NCI-H1105 (cell line): ENCODE measurements at places on chromosomes 5 and 9.

- no peak for DNase-seq
These were observed 306.4 kb upstream of the PANK3 start for GRCh38 chr5:168885324-168886120.

DNA sequence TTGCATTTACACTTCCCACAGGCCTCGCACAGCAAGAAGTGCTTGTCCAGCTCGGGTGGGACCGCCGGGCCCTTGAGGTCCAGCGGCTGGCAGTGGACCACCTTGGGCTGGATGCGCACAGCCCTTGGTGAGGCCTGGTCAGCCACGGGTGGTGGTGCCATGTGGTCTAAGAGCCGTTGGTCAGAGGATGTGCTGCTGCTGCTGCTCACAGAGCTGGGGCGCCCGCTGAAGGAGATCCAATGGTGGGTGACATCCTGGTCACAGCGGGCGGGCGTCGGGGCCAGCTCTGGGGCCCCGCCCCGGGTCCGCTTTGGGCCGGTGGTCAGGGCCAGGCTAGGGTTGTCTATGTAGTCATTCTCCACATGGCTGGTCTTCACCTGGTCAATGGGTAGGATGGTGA is 10.2 kb downstream of the SPRY4 start:
- no peak for DNase-seq

DNA sequence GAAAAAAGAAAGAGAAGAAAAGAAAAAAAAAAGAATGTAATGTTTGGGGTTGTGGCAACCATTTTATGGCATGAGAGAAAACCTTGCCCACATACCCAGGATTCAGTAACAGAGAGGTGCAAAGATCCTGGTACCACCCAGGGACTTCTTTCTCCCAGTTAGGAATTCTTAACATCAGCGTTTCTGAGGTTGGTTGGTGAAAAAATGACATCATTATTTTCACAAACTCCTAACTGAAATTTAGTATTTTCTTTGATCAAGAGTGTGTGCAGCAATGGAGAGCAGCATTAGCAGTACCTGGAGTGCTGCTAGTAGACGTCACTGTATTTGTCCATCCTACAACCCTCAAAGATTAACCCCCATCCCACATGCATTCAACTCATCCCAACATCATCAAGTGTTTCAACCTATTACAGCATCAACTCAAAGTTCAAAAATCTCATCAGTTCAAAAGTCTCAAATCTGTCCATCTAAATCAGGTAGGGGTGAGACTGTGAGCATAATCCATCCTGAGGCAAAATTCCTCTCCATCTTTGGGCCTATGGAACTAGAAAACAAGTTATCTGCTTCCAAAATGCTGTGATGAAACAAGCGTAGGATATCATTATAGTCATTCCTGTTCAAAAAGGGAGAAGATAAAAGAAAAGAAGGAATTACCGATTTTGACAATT is 60.1 kb upstream of the MSX2 start:
- no peak for DNase-seq

DNA sequence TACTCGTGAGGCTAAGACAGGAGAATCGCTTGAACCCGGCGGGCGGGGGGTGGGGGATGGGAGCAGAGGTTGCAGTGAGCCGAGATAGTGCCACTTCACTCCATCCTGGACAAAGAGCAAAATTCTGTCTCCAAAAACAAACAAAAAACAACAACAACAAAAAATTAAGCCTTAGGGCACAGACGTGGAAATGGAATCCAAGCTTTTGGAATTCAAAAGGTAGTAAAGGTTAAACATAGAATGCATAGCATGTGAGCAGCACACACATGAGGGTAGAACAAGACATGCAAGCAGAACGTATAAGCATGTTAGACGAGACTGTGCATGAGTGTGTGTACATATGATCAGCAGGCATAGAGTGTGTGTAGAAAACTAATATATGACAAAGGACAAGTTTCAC is 68.0 kb downstream of the PTBP3 start:
- no peak for DNase-seq

- DNase-seq: no peak
These were observed 133.3 kb upstream of the PPP1R2B start for GRCh38 chr5:156716591-156717380.

DNA sequence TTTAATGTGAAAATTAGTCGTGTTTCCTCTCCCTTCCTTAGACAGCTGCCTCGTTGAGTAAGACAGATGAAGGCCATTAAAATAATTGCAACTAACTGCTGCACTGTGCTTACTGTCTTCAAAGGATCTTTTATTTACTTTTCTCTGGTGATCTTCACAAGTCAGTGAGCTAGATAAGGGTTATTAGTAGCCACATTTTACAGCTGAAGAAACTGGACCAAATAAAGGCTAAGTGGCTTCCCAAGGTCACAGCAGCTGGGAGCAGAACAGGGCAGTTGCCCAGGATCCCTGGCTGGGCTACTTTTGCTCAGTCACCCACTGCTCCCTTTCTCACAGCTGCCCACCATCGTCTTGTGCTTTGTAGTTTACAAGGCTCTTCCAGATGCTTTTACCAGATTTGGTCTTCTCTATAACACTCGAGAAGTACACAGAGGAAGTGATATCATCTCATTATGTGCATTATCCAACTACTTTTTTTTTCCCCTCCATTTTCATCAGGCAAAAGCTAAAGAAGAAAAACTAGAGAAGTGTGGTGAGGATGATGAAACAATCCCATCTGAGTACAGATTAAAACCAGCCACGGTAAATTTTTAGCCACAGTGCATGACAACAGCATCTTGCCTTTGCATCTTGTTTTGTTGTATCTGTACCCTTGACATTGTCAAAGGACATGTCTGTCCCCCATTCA is 61.8 kb downstream of the ERAP1 start:
- DNase-seq: no peak

- DNase-seq: no peak
These were observed 392.6 kb upstream of the FAM174A start for GRCh38 chr5:100142607-100143006.

- DNase-seq: peak; percentile 65
These were observed 285.9 kb downstream of the ARHGEF28 start for GRCh38 chr5:73911761-73912393.

DNA sequence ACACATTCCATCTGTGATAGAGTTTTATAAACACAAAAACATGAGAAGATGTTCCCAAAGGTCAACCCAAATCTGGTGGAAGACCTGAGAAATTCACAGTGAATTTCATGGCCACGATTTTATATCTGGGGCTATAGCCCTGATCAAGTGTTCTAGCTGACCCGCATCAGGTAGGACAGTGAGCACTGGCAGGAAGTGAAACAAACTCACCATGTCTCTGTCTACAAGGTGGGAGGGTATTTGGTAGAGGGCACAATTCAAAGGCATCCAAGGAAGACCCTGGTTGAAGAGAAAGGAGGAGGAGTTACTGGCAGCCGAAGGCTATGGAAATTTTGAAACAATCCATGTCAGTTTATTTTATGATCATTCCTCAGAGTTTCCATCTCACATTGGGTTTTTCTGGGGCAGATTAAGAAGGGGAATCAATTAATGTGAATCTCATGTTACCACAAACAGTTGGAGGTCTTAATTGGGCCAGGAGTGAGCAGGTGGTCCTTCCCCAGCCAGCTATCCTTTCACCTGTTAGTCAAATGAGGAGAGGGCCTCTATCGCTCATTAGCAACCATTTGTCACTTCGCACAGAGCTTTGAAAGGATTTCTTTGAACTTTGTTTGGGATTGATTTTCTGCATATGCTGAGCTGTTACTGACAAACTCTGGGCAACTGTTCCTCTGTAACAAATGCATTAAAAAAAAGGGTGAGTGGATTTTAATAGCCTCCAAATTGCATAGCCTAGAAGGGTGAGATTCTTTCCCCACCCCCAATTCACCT is 612.0 kb upstream of the CLINT1 start:
- peak; percentile 46 for DNase-seq

- DNase-seq: no peak
These were observed 81.1 kb upstream of the RAI14 start for GRCh38 chr5:34574936-34575467.

DNA sequence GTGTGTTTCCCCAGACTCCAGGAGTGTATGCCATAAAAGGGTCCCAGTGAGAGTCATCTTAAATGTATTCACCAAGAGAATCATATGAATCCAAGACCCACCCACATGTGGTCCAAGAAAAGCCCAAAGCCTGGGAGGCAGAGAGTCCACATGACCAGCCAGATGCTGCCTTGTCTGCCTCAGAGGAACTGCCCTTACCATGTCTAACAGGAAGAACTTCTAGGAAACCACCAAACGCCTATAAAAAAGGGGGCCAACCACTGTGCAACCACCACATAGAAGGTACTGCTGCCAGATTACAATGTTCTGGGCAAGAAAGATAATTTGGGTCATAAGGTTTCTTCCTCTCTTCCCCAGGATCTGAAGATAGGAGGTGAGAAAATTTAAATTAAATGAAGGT is 129.8 kb upstream of the SLC24A2 start:
- no peak for DNase-seq

DNA sequence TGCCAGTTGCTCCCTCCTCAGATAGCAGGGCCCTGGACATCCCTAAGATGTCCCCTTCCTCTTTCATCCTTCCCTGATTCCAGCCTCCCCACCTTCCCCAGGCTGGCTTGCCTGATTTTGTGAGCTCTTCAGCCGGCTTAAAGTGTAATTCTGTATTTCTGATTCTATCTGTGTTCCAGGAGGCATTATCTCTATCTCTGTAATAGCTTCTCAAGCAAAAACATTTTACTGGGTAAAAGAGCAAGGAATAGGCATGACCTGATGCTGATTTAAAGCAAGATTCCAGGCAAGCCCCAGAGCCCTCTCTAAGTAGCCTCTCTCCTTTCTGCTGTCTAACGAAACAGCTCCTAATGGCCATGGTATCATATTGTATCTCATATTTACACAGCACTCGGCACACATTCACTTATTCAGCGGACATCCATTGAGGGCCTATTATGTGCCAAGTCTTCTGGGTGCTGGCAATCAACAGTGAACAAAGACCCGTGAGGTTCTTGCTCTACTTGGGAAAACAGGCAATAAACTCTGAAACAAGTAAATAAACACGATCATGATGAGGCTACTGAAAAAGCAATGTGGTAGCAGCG is 100.9 kb upstream of the MSX2 start:
- peak; percentile 76 for DNase-seq

DNA sequence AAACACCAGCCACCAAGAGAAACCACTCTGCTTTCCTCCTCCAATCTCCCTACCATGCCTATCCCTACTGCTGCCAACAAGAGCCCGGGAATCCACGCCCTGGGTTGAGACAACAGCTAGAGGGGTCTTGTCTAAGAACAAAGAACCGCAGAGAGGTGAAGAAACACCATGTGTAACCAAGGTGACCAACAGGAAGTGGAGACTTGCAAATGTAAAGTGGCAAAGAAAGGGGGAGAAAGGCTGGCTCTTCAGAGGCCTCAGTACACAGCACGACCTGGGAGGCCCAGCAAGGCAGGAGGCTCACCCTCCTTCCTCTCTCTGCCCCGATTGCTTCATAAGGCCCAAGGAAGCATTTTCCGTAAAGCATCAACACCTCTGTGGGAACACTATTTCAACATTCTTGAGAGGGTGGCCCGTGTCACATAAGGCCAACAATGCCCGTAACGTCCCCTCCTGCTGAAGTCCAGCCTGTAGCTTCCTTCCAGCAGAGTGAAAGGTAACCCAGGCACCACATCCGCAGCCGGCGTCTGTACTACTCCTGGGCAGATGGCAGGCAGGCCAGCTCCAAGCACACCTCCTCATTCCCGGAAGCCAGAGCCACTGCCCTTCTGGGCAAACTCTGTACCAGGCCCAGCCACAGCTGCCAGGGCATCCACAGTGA is 18.3 kb downstream of the CCNJL start:
- no peak for DNase-seq

- DNase-seq: no peak
These were observed 6.2 kb upstream of the FCHSD1 start for GRCh38 chr5:141657404-141657803.

DNA sequence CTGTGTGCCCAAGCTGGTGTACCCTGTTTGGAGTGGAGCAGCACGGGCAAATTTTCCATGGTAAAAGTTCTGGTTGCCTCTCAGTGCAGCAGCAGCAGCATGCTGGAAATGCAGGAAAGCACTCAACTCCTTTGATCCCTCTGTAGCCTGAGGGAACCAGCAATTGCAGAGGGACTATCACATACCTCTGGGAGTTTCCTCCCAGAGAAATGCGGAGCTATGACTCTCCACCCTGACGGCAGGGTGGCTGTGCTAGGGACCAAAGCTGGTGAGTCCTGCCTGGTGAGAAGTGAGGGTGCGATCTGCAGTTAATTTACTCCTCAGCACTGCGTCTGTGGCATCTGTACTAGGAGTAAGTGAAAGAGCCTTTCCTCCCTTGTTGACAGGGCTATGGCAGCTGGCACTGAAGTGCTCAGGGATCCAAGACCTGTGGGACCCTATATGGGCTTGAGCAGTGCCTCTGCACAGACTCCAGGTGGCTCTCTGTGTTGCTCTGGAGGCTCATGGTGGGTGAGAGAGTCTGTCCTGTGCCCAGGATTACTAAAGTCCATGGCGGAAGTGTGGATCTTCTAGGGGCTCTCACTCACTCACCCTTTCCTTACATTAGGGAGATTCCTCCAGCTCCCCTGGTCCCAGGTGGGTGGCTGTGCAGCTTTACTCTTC is 601.2 kb upstream of the TYRP1 start:
- DNase-seq: no peak

GRCh38 chr5:138739938-138740337 is 13.3 kb upstream of the CTNNA1 start:
- DNase-seq: no peak

GRCh38 chr9:37910271-37910670 is 6.3 kb upstream of the SLC25A51 start:
- DNase-seq: no peak

DNA sequence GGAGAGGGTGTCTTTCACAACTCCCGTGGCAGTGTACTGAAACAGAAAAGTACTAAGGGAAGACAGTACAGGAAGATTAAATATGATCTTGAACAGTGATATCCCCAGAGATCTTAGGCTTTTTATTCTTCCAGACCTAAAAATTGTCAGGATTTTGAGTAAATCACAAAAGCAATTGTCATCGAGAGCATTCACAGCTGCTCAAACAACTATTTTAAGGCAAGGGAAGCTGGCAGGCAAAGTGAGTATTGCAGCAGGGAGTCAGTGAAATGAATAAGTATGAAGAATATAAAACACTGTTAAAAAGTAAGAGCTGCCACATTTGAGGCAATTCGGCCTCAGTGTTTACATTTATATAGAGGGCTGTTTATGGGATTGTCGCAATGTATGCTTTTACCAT is 479.0 kb downstream of the CAAP1 start:
- no peak for DNase-seq

DNA sequence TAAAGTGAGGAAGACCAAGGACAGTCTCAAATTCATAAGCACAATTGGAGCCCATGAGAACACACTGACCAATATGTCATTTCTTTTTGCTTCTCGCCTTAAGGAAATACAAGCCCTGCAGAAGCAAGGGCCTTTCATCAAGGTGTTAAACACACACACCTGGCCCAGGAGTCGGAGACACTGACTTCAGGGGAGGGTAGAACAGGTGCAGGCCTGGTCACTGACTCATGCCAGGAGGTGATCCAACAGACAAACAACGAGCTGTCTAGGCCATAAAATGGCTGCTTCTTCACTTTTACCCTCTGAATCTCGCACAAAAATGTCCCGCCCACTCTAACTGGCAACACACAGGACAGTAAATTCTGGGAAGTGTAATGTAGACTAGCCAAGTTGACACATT is 62.7 kb downstream of the RGMB start:
- no peak for DNase-seq
